ENCODE measurements at places on chromosomes 11 and 22.

- DNase-seq = no peak
Observed at GRCh38 chr22:28711820-28712777, 29.5 kb downstream of the CHEK2 start.

DNA sequence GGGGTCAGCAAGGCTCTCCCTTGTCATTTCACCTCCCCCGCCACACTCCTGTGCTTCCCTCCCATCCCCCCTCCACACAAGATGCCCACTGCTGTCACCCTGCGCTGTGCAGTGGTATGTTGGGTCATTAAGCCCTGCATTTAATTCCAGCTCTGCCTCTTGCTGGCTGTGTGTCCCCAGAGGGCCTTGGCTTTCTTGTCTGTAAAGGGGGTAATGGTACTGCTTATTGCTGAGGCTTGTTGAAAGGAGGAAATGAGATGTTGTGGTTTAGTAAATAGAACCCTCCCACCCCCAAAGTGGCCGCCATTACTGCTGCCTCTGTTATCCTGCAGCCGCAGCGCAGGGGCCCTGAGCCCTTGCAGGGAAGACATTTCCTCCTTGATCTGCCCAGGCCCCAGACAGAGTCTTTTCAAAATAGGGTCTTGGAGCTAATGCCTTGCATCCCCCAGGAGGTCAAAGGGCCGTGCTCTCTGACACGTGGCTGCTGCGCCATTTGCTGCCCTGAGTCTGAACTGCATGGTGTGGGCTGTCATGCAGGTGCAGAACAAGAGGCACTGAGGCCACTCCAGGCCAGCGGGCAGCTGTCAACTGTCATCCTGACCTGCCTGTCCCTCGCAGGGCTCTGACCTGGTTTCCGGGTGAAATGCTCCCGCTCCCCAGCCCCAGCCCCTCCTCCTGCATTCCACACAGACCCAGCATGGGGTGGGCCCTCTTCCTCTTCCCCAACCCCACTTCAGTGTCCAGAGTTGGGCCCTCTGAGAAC, 18.7 kb downstream of the PVALB start:
- no peak for DNase-seq

GRCh38 chr22:18906896-18907295, 776 bp downstream of the DGCR6 start:
- DNase-seq = no peak

- DNase-seq = no peak
Observed at GRCh38 chr11:67287355-67288197, 1.5 kb upstream of the ANKRD13D start.

DNA sequence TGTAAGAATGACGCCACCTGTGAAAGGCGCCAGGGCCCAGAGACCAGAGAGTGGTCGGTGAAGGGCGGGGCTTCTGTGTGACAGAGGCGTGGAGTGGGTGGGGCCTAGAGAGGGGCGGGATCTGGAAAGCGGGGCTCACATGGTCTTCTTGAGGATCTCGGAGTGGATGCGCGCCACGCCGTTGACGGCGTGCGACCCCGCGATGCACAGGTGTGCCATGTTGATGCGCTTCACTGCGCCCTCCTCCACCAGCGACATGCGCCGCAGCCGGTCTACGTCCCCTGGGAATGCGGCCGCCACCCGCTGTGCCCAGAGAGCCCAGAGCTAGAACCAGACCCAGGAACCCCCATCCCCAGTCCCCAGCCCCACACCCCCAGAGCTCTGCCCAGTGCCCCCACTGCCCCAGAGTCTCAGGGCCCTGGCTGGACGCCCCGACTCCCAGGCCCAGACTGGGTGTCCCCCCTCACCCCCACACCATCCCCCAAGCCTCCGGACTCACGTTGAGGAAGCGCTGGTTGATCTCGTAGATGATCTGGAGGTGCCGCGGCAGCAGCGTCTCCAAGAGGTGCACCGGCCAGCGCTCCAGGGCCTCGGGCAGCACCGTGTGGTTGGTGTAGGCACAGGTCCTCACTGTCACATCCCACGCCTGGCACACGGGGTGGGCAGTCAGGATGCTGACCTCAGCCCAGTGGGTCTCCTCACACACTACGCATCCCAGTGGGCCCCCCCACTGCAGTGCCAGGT, 6.2 kb downstream of the PYGM start:
- DNase-seq = no peak

DNA sequence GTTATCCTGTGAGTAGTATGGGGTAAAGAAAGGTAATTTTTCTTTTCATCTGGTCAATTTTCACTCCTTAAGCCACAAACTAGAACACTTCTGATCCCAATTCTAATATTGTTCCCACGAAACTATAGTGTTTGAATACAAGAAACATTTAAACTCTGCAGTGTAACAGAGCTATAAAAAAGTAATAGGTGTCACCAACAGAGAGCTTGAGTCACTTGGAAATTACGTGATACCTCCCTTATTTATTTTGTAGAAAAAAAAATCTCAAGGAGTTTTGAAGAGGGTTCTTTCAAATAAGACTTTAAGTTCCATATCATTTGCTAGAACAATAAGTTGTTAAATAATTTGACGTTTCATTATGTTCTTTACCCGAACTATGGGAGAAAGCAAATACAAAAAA, 959.4 kb downstream of the JRKL start:
- no peak for DNase-seq

DNA sequence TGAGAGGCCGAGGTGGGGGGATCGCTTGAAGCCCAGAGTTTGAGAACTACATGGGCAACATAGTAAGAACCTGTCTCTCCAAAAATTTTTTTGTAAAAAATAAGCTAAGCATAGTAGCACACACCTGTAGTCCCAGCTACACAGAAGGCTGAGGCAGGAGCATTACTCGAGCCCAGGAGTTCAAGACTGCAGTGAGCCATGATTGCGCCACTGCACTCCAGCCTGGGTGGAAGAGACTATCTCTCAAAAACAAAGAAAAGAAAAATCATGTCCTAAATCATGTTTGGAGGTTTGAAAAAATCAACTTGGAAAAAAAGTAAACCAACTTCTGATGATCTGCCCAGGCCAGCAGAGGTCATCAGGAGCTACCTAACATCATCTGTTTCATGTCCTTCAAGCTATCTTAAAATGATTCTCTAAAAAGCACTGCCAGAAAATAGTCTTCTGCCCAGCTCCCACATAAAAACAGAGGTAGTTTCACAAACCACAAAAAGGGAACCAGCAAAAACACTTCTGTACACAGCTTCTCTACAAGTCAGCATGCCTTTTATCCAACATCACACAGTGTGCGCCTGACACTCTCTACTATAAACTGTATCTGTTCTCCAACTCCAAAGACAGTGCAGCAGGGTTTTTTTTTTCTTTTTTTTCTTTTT, 165.0 kb downstream of the SOX6 start:
- DNase-seq = no peak

DNA sequence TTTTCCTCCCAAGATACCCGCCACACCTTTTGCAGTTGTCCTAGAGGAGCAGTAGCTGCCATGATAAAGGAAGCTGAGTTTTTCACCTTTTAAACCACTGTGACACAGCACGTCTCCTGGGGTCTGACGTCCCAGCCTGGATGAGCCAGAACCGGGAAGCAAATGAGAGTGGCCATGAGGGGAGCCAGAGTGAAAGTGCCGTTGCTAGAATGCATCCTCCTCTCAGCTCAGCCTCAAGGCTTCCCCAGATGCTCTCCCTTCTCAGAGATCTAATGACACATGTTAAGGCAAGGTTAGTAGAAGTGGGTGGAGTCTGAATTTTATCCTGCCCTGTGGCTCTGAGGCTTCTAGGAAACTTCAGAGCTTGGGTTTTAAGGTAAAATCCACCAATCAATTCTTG, 23.4 kb upstream of the HTR3A start:
- DNase-seq = no peak

GRCh38 chr22:43479962-43480361, 68.1 kb downstream of the MPPED1 start:
- no peak for DNase-seq

DNA sequence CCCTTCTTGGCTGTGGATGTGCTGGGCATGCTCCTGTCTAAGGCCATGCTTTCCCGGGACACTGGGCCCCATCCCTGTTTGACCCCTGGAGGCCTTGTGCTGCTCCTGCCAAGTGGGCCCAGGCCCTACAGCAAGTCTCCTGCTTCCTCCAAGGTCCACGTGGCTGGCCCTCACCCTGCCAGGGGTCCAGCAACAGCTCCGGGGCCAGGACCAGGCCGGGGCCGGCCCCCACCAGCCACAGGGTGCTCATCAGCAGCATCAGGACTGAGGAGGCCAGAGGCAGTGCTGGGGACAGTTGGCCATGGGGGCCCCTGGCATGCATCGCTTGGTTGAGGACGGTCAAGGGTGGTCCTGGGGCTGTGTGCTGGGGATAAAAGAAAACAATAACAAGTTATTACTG, 2.5 kb downstream of the RHBDD3 start:
- no peak for DNase-seq

DNA sequence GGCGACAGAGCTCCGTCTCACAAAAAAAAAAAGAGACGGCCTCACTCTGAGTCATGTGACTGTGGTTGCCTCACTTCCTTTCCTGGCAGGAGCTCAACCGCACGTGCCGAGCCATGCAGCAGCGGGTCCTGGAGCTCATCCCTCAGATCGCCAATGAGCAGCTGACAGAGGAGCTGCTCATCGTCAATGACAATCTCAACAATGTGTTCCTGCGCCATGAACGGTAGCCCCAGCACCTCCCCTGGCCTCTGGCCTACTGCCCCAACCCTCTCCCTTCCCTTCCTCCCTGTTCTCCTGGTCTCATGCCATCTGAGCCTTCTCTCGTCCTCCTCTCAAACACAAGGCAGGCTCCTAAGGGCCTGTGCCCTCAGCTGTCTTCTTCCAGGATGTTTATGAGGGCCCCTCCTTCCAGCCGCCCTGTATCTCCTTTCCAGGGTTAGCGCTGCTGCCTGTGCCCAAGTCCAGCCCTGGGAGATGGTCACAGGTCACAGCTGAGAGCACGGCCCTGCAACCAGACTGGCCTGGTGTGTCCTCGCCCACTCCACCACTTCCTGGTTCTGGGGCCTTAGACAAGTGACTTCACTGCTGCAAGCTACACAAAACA, 30.7 kb downstream of the TOM1 start:
- no peak for DNase-seq

- DNase-seq = no peak
Observed at GRCh38 chr11:65650547-65651338, 12.0 kb downstream of the RELA start.

Measured in NK-92 treated with Interleukin-12 subunit alpha and Interleukin-12 subunit beta, amount 100 ng/mL, for 24 hours (cell line).